Stimulated activated CD8-positive, alpha-beta memory T cell treated with anti-CD3 and anti-CD28 coated beads, Interleukin-4, amount 100 ng/mL, for 1 hour (primary cell): ENCODE measurements at places on chromosomes 6 and 20.

- DNase-seq, result no peak
Measured at GRCh38 chr6:106115286-106115685, 29.1 kb downstream of the PRDM1 start.

- no peak for DNase-seq
Measured at GRCh38 chr20:58669287-58670006, 18.4 kb downstream of the STX16 start.

DNA sequence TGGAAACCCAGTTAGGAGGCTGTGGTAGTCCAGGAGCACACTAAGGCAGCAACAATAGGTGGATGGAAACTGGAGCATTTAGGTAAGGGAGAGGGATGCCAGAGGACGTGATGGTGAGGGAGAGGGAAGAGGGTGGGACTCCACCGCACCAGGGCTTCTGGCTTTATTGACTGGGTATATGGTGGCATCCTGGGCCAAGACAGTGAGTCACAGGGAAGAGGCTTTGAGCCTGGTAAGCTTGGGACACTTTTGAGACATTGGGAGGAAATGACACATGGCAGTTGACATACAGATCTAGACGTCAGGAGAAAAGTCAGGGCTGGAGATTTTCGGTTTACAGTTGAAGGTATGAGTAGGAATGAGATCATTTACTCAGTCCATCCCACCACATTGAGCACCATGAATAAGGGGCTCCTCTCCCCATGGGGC is 14.9 kb downstream of the NT5E start:
- no peak for DNase-seq

GRCh38 chr6:166025149-166025898 is 142.3 kb downstream of the TBXT start:
- DNase-seq, result no peak

DNA sequence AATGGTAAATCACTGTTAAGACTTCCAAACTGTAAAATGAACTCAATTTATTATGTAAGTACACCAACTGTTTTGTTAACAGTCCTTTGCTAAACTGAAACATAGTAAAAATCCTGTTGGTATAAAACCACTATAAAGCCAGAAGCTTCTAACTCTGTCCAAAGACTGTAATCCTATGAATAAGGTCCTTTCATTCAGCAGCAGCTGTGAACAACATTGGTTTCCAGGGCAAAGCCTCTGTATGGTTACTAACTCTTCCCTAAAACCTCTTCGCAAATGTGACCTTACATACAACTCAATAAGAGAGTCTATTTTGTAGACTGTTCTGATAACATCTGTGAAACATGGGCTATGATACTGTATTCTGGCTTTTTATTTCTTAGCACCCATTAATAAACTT is 40.1 kb downstream of the NUP153 start:
- DNase-seq, result no peak

DNA sequence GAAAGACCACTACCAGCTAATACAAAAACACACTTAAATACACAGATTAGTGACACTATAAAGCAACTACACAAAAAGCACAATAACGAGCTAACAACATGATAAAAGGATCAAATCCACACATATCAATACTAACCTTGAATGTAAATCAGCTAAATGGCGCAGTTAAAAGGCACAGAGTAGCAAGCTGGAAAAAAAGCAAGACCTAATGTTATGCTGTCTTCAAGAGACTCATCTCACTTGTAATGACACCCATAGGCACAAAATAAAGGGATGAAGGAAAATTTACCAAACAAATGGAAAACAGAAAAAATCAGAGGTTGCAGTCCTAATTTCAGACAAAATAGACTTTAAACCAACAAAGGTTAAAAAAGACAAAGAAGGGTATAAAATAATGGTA is 86.3 kb downstream of the NUS1 start:
- DNase-seq, result no peak

GRCh38 chr20:9403448-9403847 is 110.9 kb upstream of the LAMP5 start:
- DNase-seq, result no peak

DNA sequence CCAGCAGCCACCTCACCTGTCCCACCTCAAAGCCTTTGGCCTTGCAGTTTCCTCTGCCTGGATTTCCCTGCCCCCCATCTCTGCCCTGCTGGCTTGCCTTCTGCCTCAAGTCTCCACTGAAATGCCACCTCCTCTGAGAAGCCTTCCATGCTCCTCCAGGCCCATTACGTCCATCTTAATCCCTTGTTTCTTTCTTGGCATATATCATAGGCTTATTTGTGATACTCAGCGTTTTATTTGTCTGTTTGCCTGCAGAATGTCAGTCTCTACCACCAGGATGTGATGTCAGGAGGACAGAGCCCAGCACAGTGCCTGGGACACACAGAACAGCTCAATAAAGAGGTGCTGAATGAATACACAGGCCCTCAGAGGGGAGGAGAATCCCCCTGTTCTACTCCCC is 24.4 kb upstream of the TLDC2 start:
- DNase-seq, result no peak

GRCh38 chr20:17625246-17626051 is 55.6 kb downstream of the DSTN start:
- no peak for DNase-seq

DNA sequence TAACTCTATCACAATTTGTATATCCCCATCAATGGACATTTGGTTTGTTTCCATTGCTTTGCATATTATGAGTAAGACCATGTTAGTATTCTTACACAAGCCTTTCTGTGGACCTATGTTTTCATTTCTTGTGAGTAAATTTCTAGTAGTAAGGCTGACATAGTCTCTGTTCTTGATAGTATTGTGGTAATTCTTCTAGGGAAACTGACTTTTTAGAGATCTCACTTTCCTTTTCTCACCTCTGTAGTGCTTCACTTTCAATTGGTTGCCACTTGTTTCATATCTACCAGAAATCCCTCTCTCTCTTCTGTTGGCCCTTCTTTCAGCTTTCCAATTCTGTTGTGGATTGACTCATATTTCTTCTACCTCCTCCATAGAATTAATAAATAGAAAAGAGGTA is 8.5 kb downstream of the ISM1 start:
- DNase-seq, result no peak

DNA sequence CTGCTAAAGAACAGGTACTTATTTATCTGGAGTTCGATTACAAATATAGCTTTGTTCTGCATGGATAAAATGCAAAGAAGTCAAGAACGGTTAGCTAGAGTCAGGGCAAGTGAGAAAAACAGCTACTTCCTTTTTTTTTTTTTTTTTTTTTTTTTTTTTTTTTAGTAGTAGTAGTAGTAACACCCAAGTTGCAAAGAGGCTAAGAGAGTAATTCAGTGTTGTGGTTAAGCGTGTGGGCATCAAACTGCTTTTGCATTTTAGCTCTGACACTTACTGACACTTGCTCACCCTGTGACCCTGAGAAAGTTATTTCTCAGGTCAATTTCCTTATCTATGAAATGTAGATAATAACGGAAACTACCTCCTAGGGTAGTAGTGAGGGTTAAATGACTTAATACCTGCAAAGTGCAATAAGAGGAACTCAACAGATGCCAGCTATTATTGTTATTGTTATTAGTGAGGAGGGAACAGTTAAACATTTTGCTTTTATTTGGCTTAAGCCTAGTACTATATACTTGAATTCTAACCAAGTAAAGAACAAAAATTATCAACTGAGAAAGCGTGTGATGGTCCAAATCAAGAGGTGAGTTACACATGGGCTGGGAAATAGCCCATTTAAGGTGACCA is 86.7 kb upstream of the BACH2 start:
- DNase-seq, result no peak

DNA sequence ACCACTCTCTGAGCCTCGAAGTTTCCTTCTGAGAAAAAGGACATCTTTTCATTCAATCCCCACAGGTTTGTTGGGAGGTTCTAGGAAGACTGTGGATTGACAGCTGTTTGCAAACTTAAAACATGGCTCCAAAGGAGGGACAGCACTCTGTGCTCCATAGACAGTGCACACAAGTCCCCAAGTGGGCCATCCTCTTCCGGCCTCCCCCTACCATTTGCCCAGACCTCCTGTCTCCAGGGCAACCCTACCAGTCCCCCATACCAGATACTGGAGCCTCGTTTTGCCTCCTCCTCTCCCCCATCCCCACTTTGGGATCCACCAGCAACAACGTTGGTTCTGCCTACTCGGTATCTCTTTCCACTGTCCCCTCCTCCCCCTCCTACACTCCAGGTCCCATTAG is 8.5 kb upstream of the DLGAP4 start:
- DNase-seq, result no peak

GRCh38 chr20:13777171-13777601 is 7.5 kb downstream of the ESF1 start:
- DNase-seq, result no peak

GRCh38 chr6:42136508-42137193 is 5.8 kb downstream of the C6orf132 start:
- DNase-seq, result no peak

DNA sequence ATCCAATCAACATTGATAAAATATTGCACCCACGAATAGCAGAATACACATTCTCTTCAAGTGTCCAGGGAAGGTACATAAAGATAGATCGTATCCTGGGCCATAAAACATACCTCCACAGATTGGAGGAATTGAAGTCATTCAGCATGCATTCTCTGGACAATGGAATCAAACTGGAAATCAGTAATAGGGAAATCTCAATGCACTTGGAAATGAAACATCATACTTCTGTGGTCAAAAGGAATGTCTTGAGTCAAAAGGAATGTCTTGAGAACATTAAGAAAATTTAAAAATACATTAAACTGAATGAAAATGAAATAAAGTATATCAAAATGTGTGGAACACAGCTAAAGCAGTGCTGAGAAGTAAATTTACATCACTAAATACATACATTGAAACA is 138.8 kb downstream of the TFAP2A start:
- DNase-seq, result no peak
